Hindlimb muscle (tissue), 1 donor: ENCODE measurements at places on chromosomes 4 and X.
A peak's percentile ranks its signal among the peaks of the same experiment; 100 is the strongest.

DNA sequence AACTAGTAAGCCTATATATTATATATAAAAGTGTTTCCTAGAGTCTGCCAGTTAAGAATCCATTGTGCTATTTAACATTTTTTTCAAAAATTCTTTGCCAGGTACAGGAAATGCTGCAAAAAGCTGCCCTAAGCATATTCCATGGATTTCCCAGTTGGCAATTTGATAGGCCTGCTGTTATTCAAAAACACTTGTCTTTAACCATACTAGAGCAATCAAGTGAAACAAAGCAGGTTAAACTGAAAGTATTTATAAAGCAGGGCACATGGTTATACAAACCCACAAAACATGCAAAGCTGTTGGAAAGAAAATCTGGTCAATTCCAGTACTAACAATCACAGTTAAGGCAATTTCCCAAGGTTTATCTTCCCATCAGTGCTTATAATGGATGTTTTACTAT, 159.9 kb downstream of the UNC5C start:
- no peak for DNase-seq

DNA sequence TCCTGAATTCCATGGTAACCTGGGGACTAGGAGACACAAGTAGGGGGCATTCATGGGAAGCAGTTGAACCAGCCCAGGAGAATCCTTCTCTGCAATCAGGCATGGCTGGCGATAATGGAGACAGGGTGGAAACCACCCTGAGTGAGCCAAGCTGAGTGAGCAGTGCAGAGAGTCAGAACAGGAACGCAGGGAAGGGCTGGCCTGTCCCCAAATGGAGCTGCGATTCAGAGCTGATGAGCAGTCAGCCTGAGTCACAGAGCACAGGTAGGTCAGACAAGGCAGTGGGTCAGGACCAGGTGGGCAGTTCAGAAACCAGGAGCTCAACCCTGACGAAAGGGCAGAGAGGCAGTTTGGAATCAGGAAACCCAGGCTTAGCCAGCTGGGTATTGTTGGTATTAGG, 129.0 kb downstream of the BTC start:
- no peak for DNase-seq

- peak; percentile 40 for DNase-seq
Measured at GRCh38 chrX:17597836-17598439, 139.4 kb upstream of the SCML1 start.

- DNase-seq = no peak
Measured at GRCh38 chrX:3141031-3141430, 99.8 kb downstream of the ARSF start.

GRCh38 chr4:173477016-173477415, 53.0 kb downstream of the HAND2 start:
- no peak for DNase-seq

DNA sequence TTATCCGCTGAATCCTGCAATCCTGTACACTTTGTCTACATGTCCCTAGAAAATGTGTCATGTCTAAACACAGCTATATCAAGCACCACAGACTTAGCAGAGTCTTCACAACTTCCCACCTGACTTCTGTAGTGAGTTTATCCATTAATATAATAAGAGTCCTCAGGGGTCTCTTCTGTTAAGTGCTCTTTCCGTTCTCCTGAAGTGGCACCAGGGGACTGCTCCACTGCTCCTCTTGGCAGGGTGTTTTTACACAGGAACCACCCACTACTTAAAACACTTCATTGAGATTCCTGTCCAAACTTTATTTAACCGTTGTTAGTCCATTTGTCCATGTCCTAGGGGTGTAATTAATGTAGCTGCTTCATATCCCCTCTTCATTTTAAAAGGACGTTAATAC, 1000.4 kb downstream of the STPG2 start:
- no peak for DNase-seq

- no peak for DNase-seq
Measured at GRCh38 chr4:88653371-88653946, 44.2 kb downstream of the NAP1L5 start.

DNA sequence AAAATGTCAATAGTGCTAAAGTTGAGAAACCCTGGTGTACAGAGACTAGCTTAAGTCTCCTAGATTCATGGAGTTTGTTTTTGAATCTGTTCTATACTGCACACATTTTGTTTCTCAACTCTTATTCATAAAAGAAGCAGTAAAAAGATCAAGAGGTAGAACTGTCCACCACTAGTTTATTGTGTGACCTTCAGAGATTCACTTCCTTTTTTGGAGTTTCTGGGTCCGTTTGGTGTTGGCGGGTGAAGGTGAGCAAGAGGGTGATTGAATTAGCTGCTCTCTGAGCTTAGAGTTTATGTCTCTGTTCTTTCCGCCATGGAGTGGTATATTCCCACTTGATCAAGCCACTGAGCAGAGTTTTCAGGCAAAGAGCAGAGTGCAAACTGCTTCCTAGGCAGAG, 21.4 kb upstream of the PLAC1 start:
- no peak for DNase-seq

DNA sequence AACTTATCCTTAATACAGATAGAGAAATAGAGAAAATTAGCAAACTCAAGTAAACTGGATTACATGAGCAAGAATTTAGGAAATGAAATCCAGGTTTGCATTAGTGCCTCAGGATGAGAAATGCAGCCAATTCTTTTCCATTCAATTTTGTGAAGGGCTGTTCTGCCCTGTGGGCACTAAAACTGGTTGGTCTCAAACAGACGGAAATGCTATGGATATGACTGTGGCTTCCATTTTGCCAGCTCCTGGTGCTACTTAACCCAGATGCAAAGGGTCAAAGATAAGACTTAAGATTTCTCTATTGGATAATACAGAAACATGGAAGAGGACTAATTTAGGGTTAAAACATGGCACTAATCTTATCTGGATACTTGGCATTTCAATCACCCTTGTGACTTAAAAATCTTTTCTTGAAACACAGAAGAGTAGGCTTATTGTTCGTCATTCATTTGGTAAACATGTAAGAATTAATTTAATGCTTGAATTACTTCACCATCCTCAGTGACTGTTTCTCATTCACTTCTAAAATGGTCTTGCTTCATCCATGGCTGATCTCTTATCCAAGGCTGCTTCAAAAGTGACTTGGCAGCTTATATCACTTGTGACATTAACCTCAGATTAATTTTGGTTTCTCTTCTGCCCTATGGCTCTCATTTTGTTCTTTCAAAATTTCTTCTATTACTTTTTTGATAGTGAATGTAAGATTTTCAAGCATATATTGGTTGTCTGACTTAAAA, 1008.7 kb downstream of the GLUD2 start:
- no peak for DNase-seq

- no peak for DNase-seq
Measured at GRCh38 chrX:154715825-154716224, 35.1 kb downstream of the GAB3 start.

GRCh38 chr4:105248613-105249012, 101.9 kb downstream of the TET2 start:
- DNase-seq = no peak

GRCh38 chrX:136745215-136746173, 35.2 kb downstream of the ARHGEF6 start:
- no peak for DNase-seq

DNA sequence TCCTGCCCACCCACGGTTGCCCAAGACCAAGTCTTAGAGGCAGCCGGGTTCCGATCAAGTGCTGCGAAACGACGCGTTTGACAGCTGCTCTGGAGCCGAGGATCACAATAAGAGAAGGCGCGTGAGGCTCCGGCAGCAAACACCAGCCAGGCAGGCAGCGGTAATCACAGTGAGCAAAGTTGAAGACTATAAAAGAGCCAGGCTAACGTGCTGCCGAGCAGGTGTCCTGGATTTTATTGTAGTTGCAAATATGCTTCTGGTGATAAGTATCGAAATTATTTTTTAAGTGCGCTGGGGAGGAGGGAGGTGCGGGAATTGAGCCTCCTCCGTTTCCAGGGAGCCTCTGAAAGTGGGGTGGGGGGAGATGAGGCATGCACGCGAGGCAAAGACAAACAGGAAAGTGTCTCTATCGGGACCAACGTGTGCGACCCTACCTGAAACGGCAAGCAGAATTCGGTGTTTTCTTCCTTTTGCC, 590 bp downstream of the GABRA2 start:
- peak; percentile 26 for DNase-seq
